ENCODE measurements at places on chromosomes 16 and 17.

DNA sequence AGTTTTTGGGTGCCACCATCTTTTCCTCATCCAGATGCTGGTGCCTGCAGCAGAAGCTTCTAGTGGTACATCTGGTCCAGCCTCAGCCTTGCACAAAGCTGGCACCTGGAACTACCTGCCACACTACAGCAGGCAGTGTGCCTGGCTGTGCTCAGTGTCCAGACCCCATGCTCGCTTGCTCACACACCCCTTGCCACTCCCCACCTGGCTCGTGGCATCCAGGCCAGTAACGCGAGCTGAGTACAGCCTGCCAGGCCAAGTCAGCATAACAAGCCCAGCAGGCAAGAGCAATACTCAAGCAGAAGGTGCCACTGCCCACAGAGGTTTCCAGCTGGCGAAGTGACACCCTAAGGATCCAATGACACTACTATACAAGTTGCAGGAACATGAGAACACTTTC, 29.7 kb upstream of the KIF2B start:
- no peak for DNase-seq

GRCh38 chr17:67606471-67606870, 111.3 kb upstream of the NOL11 start:
- DNase-seq = peak; percentile 47

DNA sequence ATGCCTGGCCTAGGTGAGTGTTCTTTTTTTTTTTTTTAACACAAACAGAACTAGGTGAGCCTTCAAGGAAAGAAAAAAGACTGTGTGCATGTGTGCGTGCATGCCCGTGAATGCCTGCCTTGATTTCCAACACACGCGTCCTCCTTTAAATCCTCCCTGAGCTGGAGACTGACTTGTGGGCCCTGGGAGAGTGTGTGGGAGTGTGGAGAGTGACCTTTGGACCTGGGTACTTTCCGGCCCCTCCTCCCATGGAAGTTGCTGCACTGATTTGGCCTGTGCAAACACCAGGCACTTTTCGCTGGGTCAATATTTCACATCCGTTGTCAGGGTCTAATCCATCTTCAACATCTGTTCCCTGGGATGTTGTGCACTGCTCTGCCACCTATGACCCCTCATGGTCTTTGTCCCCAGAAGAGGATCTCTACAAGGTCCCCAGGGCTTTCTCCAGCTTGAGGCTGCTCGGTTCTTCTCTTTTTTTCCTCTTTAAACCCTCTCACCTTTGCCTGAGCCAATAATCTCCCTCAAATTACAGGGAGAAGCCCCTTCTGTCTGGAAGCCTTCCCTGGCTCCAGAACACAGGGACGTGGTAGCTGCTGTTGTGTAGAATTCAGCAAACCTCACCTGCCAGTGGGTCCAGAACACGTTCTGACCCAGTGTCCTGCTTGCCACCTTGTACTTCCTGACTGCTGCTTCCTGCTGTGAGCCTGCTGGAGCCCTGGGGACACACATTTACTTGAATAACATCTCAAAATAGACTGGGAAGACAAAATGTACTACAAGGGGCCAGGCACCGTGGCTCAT, 20.8 kb upstream of the ATP5MC1 start:
- no peak for DNase-seq

DNA sequence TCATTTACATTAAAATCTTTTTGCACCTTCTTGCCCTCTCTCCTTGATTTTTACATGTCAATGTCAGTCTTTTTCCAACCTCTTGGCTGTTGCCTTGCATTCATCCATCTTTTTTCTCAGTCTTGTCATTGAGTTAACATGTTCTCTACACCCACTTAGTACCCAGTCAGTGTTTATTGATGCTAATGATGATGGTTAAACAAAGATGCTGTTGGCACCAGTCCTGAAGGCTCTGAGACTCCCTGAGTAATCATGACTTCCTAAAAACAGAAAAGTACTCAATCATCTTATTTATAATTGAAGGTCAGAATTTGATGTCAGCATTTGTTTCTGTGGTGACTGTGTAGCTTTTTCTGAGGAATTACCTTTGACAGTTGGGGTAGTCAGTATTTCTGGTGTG, 104.5 kb downstream of the NLK start:
- no peak for DNase-seq

- no peak for DNase-seq
Measured at GRCh38 chr16:159136-159849, 6.5 kb upstream of the HBM start.
